T-helper 1 cell (primary cell): ENCODE measurements at places on chromosomes 6 and 20.

DNA sequence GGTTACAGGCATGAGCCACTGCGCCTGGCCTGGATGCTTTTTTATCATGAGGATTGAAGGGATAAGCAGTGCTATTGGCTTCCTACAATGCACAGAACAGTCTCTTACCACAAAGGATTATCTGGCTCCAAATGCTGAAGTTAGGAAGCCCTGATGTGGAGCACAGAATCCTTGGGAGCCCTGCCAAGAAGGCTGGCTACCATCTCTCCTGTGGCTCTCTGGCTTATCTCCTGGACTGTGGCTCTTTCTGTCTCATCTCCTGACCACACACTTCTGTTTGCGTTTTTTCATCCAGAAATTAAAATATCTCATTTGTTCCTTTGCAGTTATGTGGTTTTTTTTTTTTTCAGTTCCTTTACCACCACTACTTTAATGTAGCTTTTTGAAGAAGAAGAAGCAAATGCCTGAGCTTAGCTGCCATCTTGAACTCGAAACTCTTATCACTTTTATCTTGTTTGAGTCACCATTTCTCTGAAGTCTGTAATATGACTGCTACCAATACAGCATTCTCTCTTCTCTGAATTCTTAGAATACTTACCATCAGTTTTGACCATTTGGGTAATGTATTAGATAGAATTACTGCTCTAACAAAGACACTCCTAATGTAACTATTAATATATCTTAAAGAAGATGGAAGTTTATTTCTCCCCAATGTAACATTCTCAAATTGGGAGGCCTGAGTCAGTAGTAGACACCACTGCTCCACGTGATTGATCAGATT is 1044.7 kb downstream of the KIF16B start:
- DNase-seq: no peak

GRCh38 chr20:3777716-3778629 is 3.3 kb downstream of the SPEF1 start:
- DNase-seq: no peak

- DNase-seq: no peak
These were observed 594 bp upstream of the CDKN1A start for GRCh38 chr6:36677753-36678487.

DNA sequence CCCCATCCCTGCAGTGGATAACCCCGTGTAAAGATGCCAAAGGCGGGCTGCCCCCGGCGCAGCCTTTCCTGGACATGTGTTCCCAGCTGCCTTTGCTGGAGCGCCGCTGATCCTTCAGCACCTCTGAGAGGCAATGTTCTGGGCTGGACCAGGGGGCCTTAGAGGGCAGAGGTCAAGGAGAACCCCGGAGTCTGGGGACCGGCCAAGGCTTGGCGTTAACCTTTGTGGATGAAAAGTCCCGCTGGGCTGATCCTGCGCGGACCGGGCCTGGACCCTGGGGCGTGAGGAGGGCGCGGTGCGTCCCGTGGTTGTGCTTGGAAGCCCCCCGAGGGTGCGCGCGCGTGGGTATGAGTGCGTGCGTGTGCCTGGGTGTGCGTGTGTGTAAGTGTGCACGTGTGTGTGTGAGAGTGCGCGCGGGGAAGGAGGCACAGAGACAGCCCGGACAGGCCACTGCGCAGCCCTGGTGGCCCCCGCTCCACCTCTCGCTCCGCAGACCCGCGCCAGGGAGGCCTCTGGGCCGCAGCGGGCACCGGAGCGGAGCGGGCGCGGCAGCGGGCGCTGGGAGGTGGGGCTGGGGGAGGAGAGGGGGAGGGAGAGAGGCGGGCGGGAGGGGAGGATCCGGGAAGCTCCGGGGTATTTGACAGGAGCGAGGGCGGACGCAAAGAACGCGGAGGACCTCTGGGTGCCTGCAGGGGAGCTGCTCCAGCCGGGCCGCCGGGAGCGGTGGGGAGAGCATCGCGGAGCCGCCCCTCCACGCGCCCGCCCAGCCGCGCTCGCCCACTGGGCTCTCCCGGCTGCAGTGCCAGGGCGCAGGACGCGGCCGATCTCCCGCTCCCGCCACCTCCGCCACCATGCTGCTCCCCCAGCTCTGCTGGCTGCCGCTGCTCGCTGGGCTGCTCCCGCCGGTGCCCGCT is at the start of gene SMOC2:
Gene SMOC2, plus strand, starts transcription at position 665 of the 914 bp plus-strand sequence. Its CDS starts 187 bp downstream, at position 852.
- DNase-seq: no peak

GRCh38 chr6:16332175-16332542 is 93.8 kb downstream of the GMPR start:
- peak; percentile 71 for DNase-seq

GRCh38 chr20:3316136-3316535 is 77.1 kb upstream of the SLC4A11 start:
- no peak for DNase-seq

- no peak for DNase-seq
These were observed 122.3 kb downstream of the CEBPB start for GRCh38 chr20:50312682-50313521.

DNA sequence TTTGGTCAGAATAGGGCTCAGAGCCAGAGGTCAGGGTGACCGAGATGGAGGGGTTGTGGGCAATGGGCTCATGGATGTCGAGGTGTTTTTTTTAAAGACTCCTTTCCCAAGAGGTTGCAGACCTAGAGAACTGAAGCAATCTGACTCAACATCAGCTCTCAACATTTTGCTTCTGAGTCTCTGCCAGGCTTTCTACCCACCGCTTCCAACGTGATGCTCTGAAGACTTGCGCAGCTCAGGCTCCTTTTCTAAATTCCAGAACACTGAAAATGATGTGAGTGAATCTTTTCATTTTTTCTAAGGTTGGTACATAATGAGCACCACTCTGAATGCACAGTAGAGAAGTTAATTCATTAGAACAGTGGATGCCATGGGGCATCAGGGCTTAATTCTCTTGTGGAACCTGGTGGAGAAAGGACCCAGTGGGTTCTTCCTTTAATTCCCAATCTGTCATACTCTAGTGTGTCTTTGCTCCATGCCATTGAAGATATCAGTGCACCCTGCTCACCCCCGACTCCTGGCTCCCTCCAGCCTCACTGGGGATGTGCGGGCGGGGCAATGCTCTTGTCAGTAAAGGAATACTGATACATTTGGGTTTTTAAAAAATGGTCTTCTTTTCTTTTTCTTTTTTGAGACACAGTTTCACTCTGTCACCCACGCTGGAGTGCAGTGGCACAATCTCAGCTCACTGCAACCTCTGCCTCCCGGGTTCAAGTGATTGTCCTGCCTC is 17.0 kb upstream of the KIF13A start:
- no peak for DNase-seq

DNA sequence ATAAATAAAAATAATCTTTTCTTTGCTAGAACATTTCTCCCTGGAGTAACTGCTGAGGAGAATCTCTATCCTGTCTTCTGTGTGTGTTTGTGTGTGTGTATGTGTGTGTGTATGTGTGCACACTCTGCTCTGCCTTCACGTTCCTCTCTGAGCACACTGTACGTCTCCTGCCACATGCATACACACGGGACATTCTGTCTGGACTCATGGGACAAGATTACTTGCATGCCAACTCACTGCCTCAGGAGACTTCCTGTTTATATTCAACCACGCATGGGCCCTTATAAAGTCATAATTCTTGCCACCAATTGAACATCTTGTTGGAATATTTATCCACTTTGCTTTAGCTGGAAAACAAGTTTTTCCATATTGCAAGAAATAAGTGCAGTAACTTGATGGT is 930.6 kb downstream of the KIF16B start:
- DNase-seq: no peak

GRCh38 chr6:154614101-154614500 is 103.6 kb upstream of the CNKSR3 start:
- DNase-seq: no peak

DNA sequence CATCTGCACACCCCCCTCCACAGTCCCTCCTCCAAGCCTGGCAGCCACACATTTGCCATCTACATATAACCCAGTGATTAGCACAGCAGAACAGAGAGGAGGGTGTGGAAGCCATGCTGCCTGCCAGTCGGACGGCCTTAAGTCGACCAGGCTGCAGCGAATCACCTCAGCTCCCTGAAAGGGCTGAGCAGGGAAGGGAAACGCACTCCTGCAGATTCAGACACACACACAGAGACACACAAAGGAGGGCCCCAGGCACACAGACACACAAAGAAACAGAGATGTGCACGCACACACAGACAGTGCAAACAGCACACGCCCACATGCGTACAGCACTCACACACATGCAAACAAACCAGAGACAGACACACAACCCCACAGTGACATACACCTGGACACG is 11.2 kb upstream of the SIRPA start:
- DNase-seq: no peak

- no peak for DNase-seq
These were observed 20.8 kb downstream of the KATNA1 start for GRCh38 chr6:149627672-149628071.

- DNase-seq: no peak
These were observed 273.5 kb upstream of the PLCB4 start for GRCh38 chr20:8795404-8795803.

- peak; percentile 8 for DNase-seq
These were observed 2.0 kb upstream of the ZSCAN26 start for GRCh38 chr6:28264834-28265401.

- no peak for DNase-seq
These were observed 18.9 kb downstream of the TMEM14A start for GRCh38 chr6:52689857-52690256.

DNA sequence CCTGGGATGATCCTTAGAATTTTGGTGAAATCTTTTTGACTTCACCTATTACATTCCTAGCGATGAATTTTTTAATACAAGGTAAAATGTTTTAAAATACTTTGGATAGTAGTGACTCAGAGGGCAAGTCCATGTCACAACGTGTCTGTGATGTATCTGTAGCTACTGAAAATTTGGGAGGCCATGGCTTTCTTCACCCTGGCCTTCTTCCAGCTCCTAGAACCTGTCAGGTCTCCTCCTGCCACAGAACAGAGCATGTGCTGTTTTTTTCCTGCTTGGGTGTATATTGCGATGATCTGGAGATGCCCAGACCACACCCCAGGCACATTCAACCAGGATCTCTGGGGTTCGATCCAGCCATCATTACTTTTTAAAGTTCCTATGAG is 194.4 kb downstream of the BTBD3 start:
- DNase-seq: no peak

DNA sequence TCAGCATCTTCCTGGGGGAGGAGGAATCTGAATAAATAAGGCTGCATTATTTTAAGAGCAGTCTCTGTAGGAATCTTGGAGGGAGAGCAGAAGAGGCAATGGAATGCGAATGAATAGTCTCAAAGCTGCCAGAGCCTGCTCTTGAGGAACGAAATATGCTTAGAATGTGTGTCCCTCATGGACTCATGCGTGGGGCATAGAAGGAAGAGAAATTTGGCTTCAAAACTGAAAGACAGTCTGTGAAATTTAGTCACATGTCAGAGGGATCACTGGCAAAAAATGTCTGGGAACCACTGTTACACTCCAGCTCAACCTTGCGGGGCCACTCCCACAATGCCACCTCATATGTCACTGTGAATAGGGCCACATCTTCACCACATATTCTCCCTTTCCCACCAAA is 95.5 kb downstream of the GJA10 start:
- no peak for DNase-seq

DNA sequence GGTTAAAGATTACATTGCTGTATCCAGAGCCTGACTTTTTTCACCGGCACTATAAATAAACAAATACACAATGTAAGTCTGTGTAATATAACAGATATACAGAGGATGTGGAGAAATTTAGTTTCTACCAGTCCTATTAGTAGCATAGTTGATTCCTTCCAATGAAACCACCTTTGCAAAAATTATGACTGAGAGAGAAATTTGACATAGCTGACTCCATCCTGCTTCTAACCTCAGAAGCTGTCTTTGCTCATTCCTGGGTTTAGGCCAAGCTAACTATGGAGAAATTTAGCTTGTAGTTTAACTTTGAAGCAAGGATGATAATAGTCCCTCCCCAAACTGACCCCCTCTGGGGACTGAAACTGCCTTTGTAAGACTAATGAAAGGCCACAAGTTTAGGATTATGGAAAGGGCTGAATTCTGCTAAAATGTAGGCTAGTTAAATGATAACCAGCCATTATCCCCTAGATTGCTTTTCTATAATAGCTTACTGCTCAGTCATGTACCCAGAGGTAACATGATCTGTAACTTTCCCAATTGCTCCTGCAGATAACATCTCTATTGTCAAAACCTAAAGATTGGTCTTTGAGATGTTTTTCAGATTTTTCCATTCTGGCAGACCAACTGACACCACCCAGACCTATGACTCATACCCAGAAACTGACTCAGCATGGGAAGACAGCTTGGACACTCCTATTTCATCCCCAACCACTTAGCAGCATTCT is 172.8 kb upstream of the ARG1 start:
- no peak for DNase-seq

DNA sequence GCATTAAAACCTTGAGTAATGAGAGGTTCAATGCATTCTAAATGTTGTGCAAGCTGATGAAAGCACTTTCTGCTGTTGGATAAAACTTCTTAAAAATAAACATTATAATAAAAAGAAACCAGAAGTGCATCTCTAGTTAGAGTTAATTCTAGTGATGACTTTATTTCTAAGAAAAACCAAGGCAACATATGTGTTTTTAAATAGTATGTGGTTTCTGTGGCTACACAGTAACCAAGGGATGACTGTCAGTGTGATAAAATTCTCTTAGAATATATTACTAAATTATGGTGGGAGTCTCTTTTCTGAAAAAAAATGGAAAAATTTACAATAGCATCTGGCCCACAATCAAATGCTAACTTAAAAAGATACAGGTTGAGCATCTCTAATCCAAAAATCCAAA is 117.0 kb downstream of the ME1 start:
- no peak for DNase-seq

DNA sequence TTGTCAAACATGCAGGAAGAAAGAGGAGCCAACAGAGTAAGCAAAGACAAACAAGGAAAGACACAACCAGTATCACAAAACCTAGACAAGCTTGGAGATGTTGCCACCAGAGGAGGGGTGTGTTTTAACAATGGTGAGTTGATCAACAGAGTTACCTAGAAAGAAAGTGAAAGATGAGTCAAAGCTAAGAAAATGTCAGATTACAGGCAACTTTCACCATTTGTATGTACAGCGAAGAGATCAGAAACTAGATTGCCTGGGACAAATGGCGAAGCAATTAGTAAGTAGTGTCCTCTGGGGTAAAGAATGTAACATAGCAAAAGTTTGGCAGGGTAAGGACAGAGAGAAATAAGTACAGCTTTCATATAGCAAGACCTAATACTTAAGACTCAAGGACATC is 51.6 kb upstream of the POU3F2 start:
- DNase-seq: no peak

DNA sequence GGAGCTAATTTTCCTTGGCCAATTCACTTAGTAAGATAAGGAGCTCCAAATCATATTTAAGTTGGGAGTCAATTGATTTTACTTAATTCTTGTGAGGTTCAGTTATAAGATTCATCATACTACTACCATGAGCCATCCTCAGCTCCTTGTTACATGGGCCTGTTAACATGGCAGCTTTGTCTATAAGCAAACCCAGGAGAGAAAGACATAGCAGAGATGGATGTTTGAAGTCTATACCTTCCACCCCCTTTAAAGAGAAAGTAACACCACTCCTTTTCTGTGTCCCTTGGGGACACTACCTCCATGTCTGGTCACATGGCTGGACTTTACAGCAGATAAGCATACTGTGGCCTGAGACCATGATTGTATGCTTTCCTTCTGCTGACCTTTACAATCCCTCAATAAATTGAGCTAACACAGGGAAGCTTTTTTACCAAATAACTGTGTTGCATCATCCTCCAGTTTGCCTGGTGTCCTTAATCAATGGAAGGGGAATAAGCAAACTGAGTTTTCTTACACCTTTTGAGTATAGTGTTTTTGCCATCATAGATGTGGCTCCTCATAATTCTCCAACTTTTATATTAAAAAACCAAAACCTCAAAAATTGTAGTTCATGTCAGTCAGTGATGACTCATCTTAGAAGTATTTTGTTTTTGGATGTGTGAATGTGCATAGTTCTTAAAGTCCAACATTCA is 9.8 kb upstream of the ZNFX1 start:
- DNase-seq: no peak

GRCh38 chr6:19734519-19734918 is 102.7 kb upstream of the ID4 start:
- DNase-seq: no peak
